K562 (cell line): ENCODE measurements at places on chromosomes 12 and 14.

- DNase-seq: no peak
- no peak overlapping the region for H3K27ac ChIP-seq
- H3K27me3 ChIP-seq: no peaks in the 10 kb centered on the region
- peaks cover 15% of the 10 kb centered on the region for H3K4me1 ChIP-seq
- H3K4me3 ChIP-seq: no peak overlapping the region
These were observed 27.6 kb downstream of the NCKAP5L start for GRCh38 chr12:49800421-49801140.

DNA sequence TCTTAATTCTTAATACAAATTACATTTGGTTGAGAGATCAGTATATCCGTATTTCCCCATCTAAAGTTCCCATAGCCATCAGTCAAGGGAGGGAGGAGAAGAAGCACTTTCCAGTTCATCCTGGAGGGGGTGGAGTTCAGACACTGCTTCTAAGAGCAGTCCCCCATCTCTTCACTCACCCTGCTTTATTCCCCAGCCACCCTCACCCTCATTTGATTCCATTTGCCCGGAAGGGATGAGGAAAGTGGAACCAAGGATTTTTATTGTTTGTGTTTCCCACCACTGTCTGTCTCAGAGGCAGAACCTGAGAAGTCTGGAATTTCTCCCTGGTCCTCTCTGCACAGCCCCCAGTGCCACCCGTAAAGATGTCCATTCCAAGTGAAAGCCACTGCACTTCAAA is 134.2 kb upstream of the HIF1A start:
- H3K27me3 ChIP-seq: no peaks in the 10 kb centered on the region
- no peak overlapping the region for H3K27ac ChIP-seq
- H3K36me3 ChIP-seq: no peaks in the 10 kb centered on the region
- peak; percentile 11 for DNase-seq
- H3K4me3 ChIP-seq: no peak overlapping the region

GRCh38 chr14:100674428-100674827 is 52.3 kb upstream of the DLK1 start:
- no peaks in the 10 kb centered on the region for H3K27me3 ChIP-seq
- H3K4me3 ChIP-seq: no peak overlapping the region
- no peak for DNase-seq
- peaks cover 66% of the 10 kb centered on the region for H3K4me1 ChIP-seq

DNA sequence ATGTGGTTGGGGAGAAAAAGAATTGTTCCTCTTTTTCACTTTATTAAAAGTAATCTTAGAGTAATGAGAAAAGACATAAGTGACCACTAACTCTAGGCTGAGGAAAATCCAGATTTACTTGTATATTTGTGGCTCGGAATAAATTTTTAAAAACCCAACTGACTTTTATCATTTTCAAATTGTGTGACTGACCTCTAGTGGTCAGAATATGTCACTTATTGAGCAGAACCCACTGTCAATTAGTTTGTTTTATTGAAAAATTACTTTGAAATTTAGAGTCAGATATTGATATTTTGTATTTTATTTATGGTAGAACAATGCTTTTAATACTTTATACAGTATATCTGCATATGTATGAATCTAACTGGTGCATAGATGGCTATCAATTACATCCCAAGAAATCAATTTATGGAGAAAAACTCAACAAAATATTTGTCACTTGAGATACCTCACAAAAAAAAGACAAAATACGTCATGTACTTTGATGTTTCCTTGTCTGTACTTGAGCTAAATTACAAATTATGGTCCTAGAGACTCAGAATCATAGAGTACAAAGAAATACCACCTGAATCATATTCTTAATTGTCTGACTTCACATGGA is 229.4 kb downstream of the CNTN1 start:
- H3K4me3 ChIP-seq: no peak overlapping the region
- no peak overlapping the region for H3K27ac ChIP-seq
- DNase-seq: peak; percentile 14
- H3K4me1 ChIP-seq: no peaks in the 10 kb centered on the region
- no peaks in the 10 kb centered on the region for H3K27me3 ChIP-seq

GRCh38 chr14:92252323-92252722 is 70.6 kb upstream of the SLC24A4 start:
- H3K36me3 ChIP-seq: no peaks in the 10 kb centered on the region
- H3K4me1 ChIP-seq: no peaks in the 10 kb centered on the region
- DNase-seq: no peak
- peaks cover 4% of the 10 kb centered on the region; the same call in 2 of the 3 replicates for H3K27me3 ChIP-seq
- no peak overlapping the region for H3K27ac ChIP-seq

- no peak for DNase-seq
- H3K4me1 ChIP-seq: no peaks in the 10 kb centered on the region
- H3K27ac ChIP-seq: no peak overlapping the region
- no peak overlapping the region for H3K4me3 ChIP-seq
- H3K36me3 ChIP-seq: no peaks in the 10 kb centered on the region
- H3K27me3 ChIP-seq: no peaks in the 10 kb centered on the region
These were observed 12.5 kb upstream of the CLEC4E start for GRCh38 chr12:8553088-8553627.

GRCh38 chr12:126286203-126286602 is 1221.0 kb downstream of the AACS start:
- H3K27me3 ChIP-seq: no peaks in the 10 kb centered on the region
- H3K27ac ChIP-seq: no peak overlapping the region
- DNase-seq: no peak
- no peak overlapping the region for H3K4me3 ChIP-seq

DNA sequence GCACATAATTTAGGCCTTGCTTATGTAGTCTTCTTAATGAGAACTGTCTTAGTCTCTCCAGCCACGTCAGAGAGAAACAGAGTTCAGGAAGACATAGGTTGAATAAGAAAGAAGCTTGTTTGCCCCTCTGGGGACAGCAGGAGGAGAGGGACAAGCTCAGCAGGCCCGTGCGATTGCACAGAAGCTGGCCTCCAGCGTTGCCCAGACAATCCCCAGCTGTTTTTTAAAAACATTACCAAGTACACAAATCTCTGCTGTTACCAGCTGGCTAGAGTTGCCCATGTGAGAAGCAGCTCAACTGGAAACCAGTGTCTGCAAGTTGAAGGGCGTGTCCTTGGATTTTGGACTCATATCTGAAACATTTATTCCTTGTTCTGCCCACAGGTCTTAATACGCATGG is 232.6 kb downstream of the EFCAB11 start:
- H3K27me3 ChIP-seq: no peaks in the 10 kb centered on the region
- H3K4me3 ChIP-seq: no peak overlapping the region
- DNase-seq: no peak

DNA sequence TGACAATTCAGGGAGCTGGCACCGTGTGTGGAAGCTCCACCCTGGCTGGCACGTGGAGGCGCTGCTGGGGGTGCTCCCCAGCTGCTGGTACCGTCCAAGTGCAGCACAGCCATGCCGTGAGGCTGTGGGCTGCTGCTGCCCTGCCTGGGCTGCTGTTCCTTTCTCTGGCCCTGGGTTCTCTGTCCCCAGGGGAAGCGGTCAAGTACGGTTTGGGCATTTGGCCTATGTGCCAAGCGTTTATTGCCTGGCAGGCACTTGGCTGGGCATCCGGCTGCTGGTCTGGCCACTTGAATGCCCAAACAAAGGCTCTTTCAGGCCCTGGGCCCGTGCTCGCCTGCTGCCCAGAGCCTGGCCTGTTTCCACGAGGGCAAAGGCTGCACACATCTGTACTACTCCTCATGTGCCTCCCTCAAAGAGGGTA is 39.6 kb downstream of the RHOF start:
- peaks cover 18% of the 10 kb centered on the region for H3K4me1 ChIP-seq
- no peak overlapping the region for H3K4me3 ChIP-seq
- no peaks in the 10 kb centered on the region for H3K27me3 ChIP-seq
- no peak for DNase-seq

DNA sequence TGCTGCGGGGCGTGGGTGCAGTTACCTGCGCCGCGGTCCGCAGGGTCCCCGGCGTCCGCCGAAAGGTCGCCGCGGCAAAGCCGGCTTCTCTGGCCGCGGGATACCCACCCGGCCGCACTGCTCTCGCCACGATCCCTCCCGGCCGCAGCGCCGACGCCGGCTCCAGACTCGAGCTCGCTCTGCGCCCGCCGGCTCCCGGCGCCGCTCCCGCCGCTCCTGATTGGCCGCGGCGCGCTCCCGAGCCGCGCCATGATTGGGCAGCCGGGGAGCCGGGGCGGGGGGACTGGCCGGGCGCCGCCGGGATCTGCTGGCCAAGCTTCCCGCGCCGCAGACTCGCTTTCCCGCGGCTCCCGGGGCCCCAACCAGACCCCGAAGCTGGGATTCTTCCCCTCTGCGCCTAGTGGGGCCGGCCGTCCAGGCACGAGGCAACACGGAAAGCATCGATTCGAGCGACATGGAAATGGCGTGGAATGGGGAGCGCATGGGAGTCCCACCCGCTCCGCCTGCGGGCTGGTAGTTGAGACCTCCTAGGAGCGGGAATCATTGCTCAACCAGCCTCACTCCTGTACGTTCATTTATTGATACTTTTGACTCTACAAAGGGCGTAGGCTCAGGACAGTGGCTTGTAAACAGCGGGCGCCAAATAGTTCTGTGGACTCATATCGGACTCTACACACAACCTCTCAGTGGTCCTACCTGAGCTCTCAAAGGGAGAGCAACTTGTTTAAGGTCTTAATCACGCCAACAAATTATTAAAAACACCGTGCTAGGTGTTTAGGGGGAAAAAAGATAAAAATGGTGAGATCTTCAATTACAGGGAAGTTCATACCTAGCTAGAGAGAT is 36.4 kb upstream of the STON2 start:
- peak; percentile 94 for DNase-seq
- peaks cover 20% of the 10 kb centered on the region for H3K4me1 ChIP-seq

DNA sequence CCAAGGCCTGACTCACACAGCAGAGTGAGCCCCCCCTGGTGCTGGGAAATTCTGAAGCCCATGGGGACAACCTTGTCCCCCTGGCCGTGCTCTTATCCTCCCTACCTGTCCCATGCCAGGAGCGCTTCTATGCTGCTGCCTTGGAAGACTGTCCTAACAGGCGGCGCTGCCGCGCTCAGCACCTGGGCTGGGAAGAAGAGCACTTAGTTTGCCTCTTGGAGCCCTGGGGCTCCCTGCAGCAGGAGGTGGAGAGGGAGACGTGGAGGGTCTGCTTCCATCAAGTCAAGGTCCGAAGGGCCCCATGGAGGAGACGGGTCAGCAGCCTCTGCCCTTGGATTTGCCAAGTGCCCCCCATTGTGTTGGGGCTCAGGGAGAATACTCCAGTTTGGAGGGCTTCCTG is 300.5 kb downstream of the CACNA1C start:
- peaks cover 18% of the 10 kb centered on the region for H3K27me3 ChIP-seq
- no peak overlapping the region for H3K27ac ChIP-seq
- H3K4me3 ChIP-seq: no peak overlapping the region
- no peak for DNase-seq

DNA sequence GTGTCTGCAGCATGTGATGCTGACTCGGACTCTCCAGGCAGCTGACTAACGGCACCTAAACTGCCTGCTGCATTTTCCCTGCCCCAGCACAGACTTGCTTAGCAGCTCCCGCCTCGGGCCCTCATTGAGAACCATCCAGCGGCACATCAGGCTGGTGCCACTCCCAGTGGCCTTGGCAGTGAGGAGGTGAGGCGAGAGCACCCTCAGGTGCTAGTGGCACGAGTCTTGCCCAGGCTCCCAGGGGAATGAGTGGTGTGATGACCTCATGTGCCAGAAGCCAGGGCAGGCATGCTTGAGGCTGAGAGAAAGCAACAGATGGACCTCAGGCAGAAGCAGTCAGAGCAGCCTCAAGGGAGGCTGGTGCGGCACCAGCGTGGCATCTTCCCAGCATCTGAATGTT is 60.2 kb downstream of the PRKCH start:
- H3K4me3 ChIP-seq: no peak overlapping the region
- no peaks in the 10 kb centered on the region for H3K36me3 ChIP-seq
- no peak overlapping the region for H3K27ac ChIP-seq

DNA sequence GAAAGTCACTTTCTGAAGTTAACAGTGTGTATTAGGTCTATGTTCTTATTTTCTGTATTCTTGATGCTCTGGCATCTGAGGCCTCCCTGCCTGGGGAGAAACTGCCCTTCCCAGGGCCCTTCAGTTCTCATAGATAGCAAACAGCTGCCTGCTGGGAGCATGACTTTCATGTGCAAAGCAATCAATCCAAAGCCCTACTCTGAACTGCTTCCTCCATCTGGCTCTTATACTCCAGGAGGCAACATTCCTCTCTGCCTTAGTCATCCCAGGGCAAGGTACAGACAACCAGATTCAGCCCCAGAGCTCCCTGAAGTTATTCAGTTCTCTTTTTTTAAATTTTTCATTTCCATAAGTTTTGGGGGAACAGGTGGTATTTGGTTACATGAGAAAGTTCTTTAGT is 41.7 kb upstream of the RIN3 start:
- no peak for DNase-seq
- no peaks in the 10 kb centered on the region for H3K4me1 ChIP-seq
- no peaks in the 10 kb centered on the region for H3K27me3 ChIP-seq
- H3K27ac ChIP-seq: no peak overlapping the region
- H3K4me3 ChIP-seq: no peak overlapping the region

GRCh38 chr12:115983226-115983798 is 294.2 kb downstream of the MED13L start:
- no peak overlapping the region for H3K27ac ChIP-seq
- H3K36me3 ChIP-seq: peaks cover 91% of the 10 kb centered on the region
- no peaks in the 10 kb centered on the region for H3K27me3 ChIP-seq
- peak; percentile 14 for DNase-seq

DNA sequence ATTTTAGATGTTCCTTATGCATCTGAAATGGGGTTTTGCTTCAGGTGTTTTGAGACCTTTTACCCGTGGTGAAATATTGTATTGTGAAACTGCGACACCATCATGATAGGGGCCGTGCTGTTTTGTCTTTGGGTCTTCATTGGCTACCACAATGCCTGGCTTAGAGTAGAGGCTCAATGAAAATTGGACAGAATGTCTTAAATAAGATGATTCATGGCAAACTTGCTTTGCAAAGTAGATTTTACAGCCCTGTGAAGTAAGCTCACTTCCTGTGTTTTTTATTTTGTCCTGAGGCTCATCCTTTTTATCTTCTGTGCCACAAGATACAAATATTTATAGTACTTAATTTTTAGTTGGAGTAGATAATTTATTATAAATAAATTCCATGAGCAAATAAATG is 111.3 kb upstream of the FRMD6 start:
- no peak overlapping the region for H3K4me3 ChIP-seq
- no peaks in the 10 kb centered on the region for H3K27me3 ChIP-seq
- no peak overlapping the region for H3K27ac ChIP-seq
- H3K36me3 ChIP-seq: no peaks in the 10 kb centered on the region
- no peak for DNase-seq
- H3K4me1 ChIP-seq: no peaks in the 10 kb centered on the region

GRCh38 chr12:118334939-118335567 is 37.7 kb downstream of the TAOK3 start:
- H3K27ac ChIP-seq: no peak overlapping the region
- H3K36me3 ChIP-seq: no peaks in the 10 kb centered on the region
- peaks cover 15% of the 10 kb centered on the region; the same call in 2 of the 3 replicates for H3K4me1 ChIP-seq
- H3K4me3 ChIP-seq: no peak overlapping the region
- DNase-seq: no peak

DNA sequence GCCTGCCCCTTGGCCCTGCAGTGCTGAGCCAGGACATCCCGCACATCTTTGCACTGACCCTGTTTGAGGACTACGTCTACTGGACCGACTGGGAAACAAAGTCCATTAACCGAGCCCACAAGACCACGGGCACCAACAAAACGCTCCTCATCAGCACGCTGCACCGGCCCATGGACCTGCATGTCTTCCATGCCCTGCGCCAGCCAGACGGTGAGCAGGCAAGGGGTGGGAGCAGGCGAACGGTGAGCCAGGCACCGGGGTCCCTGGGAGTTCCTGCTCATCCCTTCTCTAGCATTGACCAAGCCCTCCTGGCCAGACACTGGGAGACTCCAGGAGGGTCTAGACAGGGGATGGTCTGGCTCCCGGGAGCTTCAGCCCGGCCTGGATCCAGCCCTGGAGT is 17.4 kb upstream of the NXPH4 start:
- no peaks in the 10 kb centered on the region for H3K4me1 ChIP-seq
- DNase-seq: no peak
- no peak overlapping the region for H3K27ac ChIP-seq
- H3K4me3 ChIP-seq: no peak overlapping the region
- H3K27me3 ChIP-seq: peaks cover 96% of the 10 kb centered on the region
